ENCODE measurements at places on chromosomes 12 and 14.

DNA sequence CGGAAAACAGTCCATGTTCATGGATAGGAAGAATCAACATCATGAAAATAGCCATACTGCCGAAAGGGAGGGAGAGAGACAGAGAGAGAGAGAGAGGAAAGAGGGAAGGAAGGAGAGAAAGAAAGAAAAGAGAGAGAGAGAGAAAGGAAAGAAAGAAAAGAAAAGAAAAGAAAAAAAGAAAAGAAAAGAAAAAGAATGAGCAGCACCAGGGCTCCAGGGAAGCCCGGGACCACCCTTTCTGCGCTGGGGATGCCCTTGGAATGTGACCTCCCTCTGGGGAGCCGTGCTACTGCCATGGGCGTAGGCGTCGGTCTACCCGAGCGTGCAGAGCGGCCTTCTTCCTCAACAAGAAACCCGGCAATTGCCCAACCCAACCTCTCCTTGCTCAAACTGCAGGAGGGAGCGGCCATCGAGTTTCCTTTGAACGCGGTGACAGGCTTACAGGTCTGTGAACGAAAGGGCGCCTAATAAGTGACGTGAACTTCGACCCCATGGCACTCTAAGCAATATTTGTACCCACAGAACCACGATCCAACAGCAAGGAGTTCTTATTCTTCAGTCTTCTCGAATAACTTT lies 16.9 kb downstream of the OR6S1 start:
- DNase-seq, result peak; percentile 93

DNA sequence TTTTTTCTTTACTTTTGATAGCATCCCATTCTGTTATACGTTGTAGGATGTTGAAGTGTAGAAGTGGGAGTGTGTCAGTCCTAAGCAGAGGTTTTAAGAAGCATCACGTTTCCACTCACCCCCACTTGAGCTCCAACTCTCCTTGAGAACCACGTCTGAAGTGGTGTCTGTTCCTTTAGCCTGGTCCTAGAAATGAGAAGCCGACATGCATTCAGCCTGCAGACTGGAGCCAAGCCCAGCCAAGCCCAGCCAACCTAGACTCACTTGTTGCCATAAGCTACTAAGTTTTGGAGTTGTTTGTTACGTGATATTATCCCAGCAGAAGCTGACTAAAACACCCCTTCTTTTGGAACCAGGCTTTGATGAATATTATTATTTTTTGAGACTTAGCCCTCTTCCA lies 4.4 kb upstream of the ELK3 start:
- no peak for DNase-seq

- no peak for DNase-seq
These were observed 37.7 kb downstream of the RIN3 start for GRCh38 chr14:92551044-92551841.

GRCh38 chr14:95725685-95726336 lies 11.9 kb upstream of the TCL1A start:
- DNase-seq, result no peak

Measured in epithelial cell of esophagus (primary cell).